Left kidney (tissue), 8 donors: ENCODE measurements at places on chromosomes 7 and 10.

DNA sequence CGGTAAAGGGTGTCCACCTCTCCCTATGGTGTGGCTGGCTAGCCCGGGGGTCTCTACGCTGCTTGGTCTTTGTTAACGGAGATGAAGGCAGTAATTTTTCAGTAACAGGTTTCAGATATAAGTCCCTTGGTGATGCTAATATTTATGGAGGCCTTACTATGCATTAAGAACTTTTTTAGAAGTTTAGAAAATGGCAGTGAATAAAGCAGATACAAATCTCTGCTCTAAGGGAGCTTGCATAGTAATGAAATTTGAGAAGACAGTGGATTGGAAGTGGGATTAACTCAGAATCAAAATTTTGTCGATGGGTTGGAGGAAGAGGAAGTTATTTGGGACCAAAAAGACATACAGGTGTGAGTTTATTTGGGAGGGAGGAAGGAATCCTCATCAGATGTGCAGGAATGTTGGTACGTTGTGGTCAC is 445 bp downstream of the SSBP1 start:
- DNase-seq: no peak

GRCh38 chr7:518630-519483 is 789 bp downstream of the PDGFA start:
- DNase-seq: peak; percentile 80

GRCh38 chr7:32092346-32092745 is 22.1 kb upstream of the PDE1C start:
- no peak for DNase-seq

GRCh38 chr7:76259124-76260093 is 43.1 kb upstream of the HSPB1 start:
- DNase-seq: no peak

- DNase-seq: peak; percentile 61
These were observed 33.9 kb downstream of the CACUL1 start for GRCh38 chr10:118720685-118721538.

DNA sequence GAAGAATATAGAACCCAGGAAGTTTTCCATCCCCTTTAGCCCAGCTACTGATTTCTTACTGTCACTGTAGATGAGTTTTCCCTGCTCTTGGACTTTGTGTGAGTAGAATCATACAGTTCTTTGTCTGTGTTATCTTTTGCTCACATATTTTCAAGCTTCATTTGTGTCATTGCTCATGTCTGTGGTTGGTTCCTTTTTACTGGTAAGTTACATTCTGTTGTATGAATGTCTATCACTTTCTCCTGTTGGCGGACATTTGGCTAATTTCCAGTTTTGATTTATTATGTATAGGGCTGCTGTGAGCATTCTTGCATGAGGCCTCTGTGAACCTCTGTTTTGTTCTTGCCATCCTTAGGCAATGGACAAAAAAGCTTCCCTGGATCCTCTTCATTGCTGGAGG is 5.3 kb downstream of the GLRX3 start:
- no peak for DNase-seq

GRCh38 chr10:11573497-11573896 is 38.0 kb downstream of the USP6NL start:
- DNase-seq: peak; percentile 5

- no peak for DNase-seq
These were observed 1.0 kb downstream of the TNS3 start for GRCh38 chr7:47580811-47581331.

- DNase-seq: no peak
These were observed 1.7 kb downstream of the SH3PXD2A start for GRCh38 chr10:103853428-103854264.

DNA sequence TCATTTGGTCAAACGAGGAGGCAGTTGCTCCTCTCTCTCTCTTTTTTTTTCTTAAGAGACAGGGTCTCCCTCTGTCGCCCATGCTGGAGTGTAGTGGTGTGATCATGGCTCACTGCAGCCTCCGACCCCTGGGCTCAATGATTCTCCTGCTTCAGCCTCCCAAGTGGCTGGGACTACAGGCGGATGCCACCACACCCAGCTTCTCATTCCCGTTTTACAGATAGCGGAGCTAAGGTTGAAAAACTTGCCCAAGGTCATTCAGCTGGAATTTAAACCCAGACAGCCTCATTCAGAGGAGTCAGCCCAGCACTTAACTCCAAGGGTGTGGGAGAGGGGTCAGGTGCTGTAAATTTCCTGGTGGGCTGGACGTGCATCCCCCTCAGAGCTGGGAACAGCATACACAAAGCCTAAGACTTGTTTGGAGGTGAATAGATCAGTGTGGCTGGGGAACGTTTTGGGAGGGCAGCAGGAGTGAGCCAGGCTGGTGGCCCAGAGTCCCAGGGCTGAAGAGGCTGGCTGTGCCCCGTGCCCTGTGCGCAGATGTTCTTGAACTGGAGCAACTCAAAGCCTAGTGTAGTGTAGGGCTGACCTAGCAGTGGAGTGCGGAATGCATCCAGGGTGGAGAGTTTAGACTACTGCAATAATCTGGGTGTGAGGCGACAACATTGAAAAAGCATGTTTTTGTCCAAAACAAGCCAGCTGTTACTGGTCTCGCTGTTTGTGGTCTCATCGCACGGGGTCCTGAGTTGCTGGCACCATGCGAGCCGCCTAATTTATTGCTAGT is 2.3 kb downstream of the HTRA1 start:
- no peak for DNase-seq

- no peak for DNase-seq
These were observed 5.5 kb downstream of the ZNF775 start for GRCh38 chr7:150384406-150385301.

GRCh38 chr10:46255801-46256747 is 30.7 kb upstream of the ANTXRL start:
- peak; percentile 13 for DNase-seq

- DNase-seq: no peak
These were observed 5.3 kb upstream of the HILPDA start for GRCh38 chr7:128450409-128450808.

GRCh38 chr10:60414877-60415585 is 25.4 kb upstream of the ANK3 start:
- no peak for DNase-seq

DNA sequence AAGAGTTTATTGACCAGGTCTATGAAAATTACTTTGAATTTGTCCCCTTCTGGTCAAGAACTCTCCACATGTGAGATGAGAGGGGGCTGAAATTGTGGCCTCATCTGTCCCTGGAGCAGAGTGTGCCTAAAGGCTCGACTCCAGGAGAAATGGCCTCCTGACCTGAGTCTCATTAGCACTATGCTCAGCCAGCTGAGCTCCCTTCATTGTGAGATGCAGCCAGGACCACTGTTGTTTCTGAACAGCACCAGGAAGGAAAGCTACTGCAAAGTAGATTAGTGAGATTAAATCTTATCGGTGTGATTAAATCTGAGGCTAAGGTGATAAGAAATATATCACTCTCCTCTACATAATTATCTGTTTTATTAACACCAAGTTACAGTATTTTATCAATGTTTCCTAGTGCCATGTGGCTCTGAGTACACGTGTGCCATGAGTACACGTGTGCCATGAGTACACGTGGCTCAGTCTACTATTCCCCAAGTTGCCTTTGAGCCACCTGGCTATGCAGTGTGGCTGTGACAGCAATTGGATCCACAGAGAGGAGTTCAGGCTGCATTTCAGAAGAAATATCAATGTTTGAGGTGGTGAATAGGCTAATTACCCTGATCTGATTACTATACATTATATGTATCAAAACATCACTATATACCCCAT is 126.9 kb downstream of the IPMK start:
- no peak for DNase-seq

- no peak for DNase-seq
These were observed 603.1 kb upstream of the LRRTM3 start for GRCh38 chr10:66322777-66323176.

GRCh38 chr10:90987383-90987782 is 66.5 kb upstream of the ANKRD1 start:
- DNase-seq: no peak

- DNase-seq: no peak
These were observed 245.8 kb downstream of the CDK14 start for GRCh38 chr7:90841759-90842429.

DNA sequence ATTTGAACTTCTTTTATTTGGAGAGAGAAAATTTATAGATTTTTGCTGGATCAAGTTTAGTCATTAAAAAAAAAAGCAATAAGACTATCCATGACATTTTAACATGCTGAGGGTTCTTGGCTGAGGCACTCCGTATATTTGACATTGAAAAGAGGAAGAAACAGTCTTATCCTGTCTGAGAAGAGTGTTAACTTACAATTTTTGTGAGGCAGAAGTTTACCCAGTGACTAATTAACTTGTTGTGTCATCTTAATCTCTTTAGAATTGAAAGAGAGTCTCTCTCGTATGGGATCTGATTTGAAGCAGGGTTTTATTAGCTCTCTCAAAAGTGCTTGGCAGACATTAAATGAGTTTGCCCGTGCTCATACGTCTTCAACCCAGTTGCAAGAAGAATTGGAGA is 39.3 kb downstream of the SEC23IP start:
- no peak for DNase-seq

GRCh38 chr7:21149809-21150208 is 278.1 kb upstream of the SP4 start:
- DNase-seq: no peak

DNA sequence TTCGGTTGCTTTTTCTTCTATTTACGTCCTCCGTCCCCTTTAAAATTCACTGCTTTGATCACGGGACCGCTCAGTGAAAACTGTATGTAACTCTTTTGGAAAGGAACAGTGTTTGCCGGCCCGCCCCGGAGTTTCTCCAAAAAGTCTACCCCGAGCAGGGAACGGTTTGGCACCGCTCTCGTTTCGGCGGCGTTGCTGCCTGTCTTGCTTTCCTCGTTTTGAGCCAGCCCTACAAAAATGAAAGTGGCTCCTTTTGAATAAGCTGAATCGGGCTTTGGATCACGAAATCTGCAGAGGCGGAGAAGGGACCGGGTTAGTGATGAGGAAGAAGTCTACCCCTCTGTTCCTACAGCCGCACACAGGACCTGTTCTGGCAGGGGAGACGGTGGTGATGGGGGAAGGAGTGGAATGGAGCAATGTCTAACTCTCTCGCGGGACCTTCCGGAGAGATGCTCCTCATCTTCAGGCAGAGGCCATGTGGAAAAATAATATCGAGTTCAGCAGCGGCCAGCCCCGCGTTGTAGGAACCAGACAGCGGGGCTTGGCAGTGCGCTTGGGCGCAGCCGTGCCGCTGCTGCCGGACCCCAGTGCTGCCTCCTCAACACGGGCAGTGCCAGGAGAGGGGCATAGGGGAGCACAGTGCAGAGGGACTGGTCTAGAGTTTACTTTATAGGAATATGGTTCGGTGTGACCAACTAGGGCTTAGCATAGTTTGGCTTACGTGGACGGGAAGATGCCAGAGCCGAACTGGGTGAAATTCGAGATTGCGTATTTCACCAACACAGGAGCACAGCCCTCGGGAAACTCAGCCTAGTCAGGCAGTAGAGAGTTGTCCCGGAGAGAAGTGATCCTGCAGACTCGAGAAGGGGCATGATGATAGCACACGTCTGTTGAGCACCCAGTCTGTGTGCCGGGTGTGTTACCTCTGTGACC is 1.4 kb downstream of the HTRA1 start:
- no peak for DNase-seq

DNA sequence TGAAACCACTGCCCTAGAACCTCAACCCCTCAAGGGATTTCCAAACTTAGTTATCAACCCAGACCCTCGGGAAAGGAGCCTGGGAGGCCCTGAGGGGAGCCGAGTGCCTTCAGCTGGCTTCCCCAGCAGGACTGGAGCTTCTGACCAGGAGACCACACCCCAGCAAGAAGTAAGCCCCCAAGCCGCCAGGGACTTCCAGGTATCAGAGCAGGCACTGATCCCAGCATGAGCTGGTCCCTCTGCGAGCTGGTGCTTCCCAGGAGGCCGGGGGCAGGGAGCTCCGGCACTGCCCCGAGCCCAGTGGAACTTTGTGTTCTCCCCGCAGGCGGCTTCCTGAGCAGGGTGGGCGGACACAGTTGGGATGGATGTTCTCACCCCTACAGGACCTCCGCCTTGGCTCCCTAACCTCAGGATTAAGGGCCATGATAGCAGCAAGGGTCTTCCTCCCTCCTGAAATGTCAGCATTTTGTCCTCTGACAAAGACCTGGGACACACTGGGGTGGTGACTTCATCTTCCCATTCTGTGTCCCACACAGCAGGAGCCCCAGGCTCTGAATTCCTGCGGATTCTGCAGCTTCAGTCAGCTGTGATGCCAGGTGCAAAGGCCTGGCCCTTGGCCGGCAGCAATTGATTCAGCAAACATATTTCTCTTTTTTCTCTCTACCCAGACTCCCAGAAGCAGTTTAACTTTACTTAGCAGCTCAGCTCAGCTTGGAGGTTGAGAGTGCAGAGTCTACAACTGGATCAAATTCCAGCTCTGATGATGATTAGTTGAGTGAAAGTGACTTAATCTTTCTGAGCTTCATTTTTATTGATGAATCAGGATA is 11.6 kb downstream of the ATP6V0E2 start:
- no peak for DNase-seq

- DNase-seq: no peak
These were observed 49.0 kb upstream of the ZRANB1 start for GRCh38 chr10:124892905-124893304.

- no peak for DNase-seq
These were observed 175.3 kb downstream of the RAPGEF5 start for GRCh38 chr7:22181663-22182062.

DNA sequence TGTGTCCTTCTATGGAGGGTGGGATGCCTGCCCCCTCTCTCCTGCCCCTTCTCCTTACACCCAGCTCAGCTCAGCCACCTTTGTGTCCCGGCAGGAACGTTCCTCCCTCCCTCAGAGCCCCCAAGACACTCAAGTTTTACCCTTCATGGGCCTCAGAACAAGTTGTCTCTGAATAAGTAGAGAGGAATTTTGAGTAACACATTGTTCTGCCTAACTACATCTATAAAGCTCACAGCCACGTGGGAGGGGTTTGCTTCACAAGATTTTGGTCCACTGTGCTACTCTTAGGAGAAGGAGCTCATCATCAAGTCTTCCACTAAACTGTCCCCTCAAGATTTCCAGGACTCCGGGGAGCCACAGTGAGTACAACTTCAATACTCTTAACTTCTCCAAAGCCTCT is 51.6 kb upstream of the ZNF32 start:
- no peak for DNase-seq

DNA sequence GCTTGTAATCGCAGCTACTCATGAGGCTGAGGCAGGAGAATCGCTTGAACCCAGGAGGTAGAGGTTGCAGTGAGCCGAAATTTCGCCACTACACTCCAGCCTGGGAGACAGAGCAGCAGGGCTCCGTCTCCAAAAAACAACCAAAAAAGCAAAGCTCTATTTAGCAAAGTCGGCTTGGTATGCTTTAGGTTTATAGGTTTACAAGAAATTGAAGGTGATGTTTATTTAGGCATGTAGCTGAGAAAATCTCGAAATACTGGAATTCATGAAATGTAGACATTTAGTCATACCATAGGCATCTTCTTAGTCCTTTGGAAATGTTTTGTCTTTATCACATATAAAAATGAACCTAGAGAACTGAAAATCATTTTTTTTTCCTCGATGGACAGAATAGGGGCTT is 453.8 kb upstream of the ANKRD30A start:
- DNase-seq: no peak
